ENCODE measurements at places on chromosomes 13 and 19.

DNA sequence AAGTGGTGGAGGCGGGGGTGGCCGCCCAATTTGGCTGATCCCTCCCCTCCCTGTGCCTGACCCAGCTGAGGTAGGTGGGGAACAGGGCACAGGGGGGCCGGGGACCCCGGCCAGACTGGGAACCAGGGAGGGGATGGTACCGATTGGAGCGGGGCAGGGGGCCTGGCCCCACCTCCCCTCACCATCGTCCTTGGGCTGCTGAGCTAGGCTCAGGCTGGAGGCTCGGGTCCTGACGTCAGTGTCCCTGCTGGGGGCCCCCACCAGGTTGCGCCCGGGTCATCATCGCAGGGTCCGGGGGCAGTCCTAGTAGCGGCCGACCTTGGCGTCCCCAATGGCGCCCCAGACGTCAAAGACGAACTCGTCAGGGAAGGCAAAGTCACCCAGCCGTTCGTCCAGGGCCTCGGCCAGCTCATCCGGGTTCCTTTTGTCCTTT lies 3.0 kb upstream of the PTGER1 start:
- no peak for DNase-seq

- DNase-seq = no peak
These were observed 25.3 kb downstream of the RAP2A start for GRCh38 chr13:97459215-97459777.

- DNase-seq = no peak
These were observed 11.8 kb downstream of the PGLS start for GRCh38 chr19:17522988-17523872.

GRCh38 chr13:33945477-33945876 lies 127.5 kb downstream of the RFC3 start:
- no peak for DNase-seq

DNA sequence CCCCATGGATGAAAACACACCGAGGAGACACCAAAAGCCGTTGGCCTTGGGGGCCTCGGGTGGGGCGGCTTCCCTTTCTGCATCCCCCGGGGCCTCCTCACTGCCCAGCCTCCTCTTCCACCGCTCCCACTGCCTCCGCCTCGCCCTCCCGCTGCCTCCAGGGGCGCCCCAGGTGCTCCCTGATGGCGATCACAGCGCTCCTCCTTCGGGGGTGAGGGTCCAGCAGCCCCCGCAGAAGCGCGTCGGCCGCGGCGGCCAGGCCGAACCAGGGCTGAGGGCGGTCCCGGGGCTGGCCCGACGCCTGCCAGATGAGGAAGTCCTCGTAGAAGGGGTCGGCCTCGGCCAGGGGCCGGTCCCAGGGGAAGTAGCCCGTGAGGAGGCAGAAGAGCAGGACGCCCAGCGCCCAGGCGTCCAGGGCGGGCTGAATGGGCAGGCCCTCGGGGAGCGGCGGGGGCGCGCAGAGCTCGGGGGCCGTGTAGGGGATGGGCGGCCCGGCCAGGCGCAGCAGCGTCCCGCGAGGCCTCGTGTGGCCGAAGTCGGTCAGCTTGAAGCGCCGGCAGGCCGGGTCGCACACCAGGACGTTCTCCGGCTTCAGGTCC lies 7.2 kb downstream of the SBK2 start:
- no peak for DNase-seq

DNA sequence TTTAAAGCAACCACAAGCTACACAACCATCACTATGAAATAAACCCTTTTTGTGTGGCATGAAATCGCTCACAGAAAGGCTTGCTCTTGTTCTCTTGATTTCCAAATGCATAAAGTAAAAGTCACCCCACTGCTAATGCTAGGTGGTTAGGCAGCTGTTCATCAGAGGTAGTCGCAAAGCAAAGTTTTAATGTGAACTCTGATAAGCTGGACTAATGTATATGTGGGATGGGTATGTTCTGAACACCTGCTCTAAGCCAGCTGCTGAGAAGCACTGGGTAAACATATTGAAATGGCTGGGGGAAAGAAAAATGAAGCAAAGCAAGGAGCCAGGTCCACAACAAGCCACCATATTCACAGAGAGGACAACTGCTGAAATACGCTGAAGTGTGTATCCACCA lies 142.3 kb downstream of the KLF12 start:
- no peak for DNase-seq

DNA sequence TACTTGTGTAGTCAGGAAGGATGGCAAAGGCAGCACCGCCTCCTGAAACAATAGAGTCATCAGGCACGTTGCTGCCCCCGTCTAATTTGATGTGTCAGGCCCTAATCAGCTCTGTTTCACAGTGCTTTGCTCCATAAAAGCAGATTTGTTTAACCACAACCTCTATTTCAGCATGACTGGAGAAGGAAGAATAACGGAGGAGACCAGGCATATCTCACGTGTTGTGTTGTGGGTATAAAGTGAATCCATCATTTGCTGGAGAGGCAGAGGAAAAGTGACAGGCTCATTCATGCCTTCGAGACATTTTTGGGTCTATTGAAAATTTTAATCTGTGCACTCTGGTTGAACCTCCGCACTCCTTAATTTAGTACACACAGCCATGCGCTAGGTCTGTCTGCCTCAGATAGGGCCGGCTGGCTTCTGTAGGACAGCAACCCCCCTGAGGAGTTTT lies 940.4 kb upstream of the SLC10A2 start:
- DNase-seq = peak; percentile 83

DNA sequence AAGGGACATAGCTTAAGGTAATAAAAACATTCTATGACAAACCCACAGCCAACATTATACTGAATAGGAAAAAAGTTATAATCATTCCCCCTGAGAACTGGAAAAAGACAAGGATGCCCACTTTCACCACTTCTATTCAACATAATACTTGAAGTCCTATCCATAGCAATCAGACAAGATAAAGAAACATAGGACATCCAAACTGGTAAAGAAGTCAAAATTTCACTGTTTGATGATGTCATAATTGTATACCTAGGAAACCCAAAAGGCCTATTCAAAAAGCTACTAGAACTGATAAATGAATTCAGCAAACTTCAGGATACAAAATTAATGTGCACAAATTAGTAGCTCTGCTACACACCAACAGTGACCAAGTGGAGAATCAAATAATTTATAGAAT lies 1590.0 kb upstream of the PCDH20 start:
- DNase-seq = no peak

DNA sequence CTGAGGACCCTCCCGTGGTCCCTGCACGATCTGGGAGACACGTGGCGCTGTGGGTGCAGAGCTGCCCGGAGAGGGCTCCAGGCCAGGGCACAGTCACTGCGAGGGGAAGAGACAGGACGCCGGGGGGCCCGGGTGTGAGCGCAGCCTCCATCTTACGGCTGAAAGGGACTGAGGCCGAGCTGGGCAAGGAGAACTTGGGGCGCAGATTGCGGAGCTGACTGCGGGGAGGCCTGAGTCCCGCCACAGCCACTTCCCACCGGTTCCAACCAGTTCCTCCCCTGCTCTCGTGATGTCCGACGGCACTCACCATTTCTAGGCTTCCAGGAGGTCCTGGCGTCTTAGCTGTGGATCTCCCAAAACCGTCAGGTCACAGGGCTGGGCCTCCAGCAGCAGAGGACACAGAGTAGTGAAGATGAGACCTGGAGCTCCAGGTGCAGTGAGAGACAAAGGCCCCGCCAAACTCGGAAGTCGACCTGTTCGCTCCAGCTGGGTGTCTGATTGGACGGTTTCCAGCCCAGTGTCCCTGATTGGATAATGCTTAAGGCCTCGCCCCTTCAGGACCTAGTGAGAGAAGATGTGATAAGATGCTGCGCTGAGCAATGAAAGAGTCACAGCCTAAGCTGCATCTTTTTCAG lies 4.8 kb upstream of the ZNF253 start:
- peak; percentile 24 for DNase-seq

DNA sequence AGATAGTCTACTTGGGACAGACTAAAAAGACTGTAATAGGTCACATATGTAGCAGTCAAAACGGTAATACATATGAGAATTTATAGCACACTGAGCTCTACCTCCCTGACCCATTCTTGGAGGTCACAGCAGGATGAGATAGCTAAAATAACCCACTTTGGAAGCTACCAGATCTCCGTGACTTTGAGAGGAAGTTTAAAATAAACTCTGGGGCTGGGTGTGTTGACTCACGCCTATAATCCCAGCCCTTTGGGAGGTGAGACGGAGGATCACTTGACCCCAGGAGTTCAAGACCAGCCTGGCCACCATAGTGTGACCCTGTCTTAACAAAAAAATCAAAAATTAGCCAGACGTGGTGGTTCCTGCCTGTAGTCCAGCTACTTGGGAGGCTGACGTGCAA lies 45.3 kb downstream of the DHRS12 start:
- no peak for DNase-seq

- DNase-seq = peak; percentile 13
These were observed 183.6 kb upstream of the EDNRB start for GRCh38 chr13:78102121-78102677.

DNA sequence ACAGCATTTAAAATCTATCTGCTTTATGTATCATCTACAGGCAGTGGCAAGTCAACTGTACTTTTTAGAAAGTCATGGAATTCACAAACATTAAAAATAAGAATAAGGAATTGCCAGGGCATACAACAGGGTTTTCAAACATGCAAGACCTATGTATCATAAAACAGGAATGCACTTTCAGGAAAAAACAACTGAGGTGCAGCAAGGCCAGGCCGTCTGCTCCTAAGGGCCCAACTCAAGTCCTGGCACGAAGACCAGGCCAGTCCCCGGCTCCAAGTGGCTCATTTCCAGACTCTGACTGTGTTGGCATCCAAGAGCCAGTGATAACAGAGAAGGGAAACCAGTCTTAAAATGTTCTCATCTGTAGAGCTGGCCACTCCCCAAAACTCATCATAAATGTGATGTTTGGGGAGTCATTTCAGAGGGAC lies 7.1 kb downstream of the RFX2 start:
- DNase-seq = peak; percentile 69

DNA sequence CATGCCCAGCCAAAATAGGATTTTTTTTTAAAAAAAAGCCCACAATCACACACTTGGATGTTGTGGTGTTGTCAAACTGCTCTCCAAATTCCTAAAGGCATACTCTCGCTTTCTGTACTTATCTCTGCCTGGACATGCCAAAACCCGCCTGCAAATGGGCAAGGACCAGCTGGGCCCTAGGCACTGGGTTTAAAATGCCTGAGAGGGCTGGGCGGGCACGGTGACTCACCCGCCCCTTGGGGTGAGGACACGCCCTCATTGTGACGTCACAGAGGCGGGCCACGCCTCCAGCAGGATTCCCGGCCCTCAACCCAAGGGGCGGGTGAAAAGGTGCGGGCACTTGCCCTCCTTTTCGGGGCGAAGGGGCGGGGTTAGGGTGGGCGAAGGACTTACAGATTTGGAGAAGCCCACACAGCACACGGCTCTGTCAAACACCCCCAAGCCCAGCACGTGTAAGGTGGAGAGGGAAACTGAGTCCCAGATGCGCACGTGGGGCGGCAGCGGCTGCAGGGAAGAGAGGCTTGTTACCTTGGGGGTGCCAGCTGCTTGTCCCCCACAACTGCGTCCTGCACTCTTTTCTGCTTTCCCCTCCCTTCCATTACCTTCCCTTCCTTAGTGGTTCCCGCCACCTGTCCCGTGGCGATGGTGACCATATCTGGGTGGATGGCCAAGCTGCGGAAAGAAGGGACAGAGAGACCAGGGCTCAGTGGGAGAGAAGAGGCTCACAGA lies 6.6 kb downstream of the EML2 start:
- DNase-seq = peak; percentile 83

GRCh38 chr19:47652285-47652684 lies 43.4 kb downstream of the BICRA start:
- DNase-seq = peak; percentile 23

- peak; percentile 62 for DNase-seq
These were observed 2.5 kb upstream of the KEAP1 start for GRCh38 chr19:10505583-10506229.

DNA sequence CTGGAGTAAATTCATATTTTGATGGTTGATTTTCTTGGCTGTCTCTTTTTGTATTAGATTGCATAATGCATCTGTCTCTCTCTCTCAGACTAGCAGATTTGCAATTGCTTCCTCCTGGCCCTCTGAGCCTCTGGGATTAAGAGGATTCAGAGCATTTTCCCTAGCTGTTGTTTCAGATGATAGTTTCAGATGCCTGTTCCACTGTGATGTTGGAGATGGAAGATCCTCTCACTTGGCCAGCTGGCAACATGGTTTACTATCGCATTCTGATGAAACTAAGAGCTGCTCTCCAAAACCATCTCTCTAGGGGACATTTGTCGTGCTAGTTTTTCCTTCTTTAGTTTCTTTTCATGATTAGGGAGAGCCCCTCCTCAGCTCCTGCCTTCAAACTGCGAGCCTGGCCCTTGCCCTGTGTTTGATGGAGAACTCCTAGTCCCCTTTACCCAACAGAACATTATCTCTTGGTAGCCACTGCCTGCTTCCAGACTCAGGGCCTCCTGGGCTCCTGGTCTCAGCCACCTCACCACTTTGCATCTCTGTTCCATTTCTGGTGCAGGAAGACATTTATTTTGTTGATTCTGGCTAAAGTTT lies 244.6 kb downstream of the B3GLCT start:
- no peak for DNase-seq

- DNase-seq = peak; percentile 25
These were observed 1.0 kb downstream of the CLPP start for GRCh38 chr19:6362351-6362801.

- no peak for DNase-seq
These were observed 1.8 kb downstream of the MAB21L1 start for GRCh38 chr13:35474496-35475211.

- DNase-seq = no peak
These were observed 688 bp downstream of the ZFP36 start for GRCh38 chr19:39407410-39407659.
